ENCODE measurements at places on chromosomes 6 and 20.

GRCh38 chr6:166655713-166656229 is 28.7 kb upstream of the RPS6KA2 start:
- no peak for DNase-seq

DNA sequence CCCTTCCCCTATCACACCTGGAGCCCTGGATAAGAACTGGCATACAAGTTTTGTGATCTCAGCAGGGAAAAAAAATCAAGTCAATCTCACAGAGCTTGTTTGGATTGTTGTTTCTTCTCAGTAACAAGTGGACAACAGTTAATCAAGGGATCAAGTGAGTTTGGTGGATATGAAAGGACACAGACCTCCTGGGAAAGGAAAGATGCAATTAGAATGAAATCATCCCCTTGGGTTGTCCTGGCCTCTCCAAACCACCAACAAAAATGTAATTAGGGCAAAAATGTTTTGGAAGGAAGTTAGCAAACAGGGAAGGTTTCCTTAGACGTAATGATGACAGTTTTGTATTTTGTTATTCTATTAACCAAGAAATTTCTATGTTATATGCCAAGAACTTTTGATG is 99.1 kb upstream of the PRDM1 start:
- DNase-seq = no peak

DNA sequence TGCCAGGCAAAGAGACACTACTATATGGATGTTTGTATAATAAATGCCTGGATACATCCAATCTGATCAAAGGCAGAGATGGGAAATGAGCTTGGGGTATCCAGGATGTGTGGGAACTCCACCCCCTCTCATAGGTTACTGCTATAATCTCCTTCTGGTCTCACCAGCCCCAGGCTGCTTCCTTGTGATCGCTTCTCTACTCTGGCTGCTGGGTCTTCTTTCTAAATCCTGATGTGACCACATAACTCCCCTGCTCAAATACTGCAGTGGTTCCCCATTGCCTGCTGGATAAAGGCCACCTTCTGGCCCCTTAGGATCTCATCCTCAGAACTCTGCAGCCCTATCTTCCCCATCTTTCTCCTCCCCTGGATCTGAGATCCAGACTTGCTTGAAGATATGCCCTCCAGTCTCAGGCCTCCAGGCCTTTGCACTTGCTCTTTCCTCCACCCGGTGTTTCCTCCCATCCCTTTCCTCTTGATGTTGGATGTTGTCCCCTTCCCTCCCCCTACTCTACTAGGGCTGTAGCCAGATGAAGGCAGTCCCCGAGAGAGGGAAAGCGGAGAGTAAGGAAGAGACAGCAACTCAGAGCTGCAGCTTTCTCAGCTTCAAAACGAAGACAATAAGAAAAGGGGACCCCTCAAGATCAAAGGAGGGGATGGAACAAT is 828 bp upstream of the XKR7 start:
- peak; percentile 14 for DNase-seq

- DNase-seq = peak; percentile 92
These were observed at the start of gene ARFGEF2 for GRCh38 chr20:48921168-48921882. TSS of gene ARFGEF2 (plus strand) at chr20:48921711. CDS start at chr20:48921890, 179 bp downstream.

DNA sequence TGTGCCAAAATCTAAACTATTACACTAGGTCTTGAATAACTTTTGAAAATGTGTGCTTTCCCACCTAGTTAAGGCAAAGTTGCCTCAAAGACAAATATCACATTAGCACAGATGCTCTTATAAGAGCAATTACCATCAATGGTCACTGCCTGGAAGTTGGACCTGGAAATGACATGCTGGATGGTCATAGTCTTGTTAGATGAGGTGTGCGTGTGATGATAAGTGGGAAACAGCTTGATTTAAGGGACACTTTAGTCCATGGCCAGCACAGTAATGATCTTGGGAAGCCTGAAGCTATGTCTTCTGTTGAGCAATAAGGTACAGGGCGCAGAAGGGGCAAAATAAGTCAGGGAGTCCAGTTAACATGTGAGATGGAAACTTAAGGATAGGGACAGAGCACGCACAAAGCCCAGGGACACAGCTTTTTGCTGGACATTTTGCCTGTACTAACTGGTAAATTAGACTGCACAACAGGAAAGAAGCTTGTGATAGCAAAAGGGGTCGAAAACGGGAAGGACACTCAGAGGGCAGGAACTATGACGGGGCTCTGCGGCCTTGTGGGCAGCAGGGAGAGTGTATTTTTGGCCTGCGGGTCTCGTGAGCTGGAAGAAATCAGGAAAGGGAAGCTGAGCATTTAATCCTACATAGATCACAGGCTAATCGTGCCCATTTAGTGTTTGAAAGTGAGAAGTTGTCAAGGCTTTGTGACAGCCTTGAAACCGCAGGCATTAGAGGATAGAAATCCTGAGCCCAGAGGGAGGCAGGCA is 66.7 kb upstream of the BMP2 start:
- no peak for DNase-seq

GRCh38 chr20:55515832-55516231 is 489.5 kb downstream of the CBLN4 start:
- no peak for DNase-seq

- DNase-seq = no peak
These were observed 45.8 kb upstream of the PIM1 start for GRCh38 chr6:37123957-37124729.

DNA sequence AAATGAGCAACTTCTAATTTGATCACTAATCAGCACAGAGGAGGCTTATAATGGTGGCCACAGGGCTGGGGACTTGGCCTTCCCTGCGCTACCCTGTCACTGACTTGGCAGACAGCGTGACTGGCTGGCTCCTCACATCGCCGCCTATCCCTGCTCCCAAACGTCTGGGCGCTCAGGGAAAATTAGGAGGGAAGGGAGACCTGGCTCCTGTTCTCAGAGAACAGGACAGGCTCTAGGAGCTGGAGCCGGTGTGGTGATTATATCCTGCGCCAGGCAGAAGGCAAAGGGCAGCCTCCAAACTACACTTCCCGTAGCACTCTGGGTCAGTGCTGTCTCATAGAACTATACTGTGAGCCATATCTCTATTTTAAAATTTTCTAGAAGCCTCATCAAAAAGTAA is 53.4 kb downstream of the VEGFA start:
- DNase-seq = no peak

DNA sequence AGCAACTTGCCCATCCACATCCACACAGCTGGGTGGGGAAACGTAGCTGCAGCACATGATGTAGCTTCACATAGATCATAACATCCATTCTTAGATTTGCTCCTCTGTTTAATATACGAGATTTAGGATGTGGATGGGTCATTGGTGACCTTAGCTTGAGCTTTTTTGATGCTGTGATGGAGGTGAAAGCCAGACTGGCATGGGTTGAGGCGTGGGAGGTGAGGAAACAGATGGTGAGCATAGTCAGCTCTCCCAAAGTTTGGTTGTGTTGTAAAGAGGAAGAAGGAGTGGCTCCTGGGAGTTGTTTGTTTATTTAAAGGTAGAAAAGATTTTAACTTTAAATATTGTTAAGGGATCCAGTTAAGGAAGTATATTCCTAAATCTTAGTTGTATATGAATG is 5.3 kb downstream of the ARFGEF2 start:
- no peak for DNase-seq

DNA sequence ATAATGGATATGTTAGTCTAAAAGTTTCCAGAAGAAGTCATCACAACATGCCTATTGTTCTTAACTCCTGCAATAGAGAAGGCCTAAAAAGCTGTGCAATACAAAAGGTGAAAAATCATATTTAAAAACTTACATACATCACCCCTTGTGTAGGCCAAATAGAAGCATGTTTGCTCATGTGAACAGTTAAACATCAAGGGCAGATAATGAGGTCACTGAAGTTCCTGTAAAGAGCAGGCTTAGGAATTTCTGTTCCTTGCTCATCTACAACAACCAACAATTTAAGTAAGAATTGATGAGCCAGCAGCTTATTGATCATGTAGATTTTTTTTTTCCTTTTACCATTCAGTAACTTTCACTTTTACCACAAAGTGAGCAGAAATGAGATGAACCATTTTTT is 7.5 kb upstream of the NUP153 start:
- no peak for DNase-seq

- peak; percentile 61 for DNase-seq
These were observed at the start of gene DACT2 for GRCh38 chr6:168319279-168320111. TSS of gene DACT2 (minus strand) at chr6:168319777. CDS start at chr6:168319633, 144 bp downstream.

DNA sequence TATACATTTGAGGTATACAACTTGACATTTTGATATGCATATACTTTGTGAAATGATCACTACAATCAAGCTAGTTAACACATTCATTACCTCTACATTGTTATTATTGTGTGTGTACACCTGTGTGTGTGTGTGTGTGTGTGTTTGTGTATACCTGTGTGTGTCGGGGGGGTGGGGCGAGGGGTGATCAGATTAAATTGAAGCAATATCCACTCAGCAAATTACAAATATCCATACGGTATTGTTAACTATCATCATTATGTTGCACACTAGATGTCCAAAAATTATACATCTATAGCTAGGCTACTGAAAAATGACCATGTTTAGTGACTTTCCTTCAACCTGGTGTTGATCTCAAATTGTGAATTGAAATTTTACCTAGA is 1.8 kb downstream of the RHAG start:
- DNase-seq = no peak

DNA sequence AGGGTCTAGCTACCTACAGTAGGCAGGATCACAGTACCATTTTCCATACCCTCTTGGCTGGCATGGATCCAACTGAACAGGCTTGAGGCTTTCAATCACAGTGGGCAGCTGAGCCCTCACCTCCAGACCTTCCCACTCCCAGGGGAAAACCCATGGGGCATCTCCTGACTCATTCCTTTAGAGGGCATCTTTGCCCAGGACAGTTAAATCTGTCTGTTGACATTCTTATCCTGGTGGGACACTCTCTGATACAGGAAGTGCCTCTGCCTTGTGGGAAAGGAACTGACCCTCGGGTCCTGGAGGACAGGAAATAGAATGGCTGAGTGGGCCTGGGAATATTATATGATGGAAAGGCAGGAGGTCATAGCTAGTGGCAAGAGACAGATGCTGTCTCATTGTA is 10.2 kb upstream of the EPB41L1 start:
- no peak for DNase-seq

DNA sequence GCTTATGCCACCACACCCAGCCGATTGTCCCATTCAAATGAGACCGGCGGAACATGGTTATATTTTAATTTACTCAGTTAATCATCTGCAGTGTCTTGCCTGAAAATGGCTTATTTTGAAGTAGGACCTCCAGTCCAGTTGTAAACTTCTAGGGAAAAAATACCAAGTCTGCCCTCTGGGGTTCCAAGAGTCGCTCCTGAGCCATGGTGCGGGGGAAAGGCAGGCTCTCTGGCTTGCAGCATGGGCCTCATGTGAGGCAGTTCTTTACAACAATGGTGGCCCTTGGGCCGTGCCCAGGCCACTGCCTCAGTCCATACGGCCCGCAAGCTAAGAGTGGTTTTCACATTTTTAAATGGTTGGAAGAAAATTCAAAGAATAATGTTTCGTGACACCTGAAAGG is 62.7 kb upstream of the XRN2 start:
- no peak for DNase-seq

DNA sequence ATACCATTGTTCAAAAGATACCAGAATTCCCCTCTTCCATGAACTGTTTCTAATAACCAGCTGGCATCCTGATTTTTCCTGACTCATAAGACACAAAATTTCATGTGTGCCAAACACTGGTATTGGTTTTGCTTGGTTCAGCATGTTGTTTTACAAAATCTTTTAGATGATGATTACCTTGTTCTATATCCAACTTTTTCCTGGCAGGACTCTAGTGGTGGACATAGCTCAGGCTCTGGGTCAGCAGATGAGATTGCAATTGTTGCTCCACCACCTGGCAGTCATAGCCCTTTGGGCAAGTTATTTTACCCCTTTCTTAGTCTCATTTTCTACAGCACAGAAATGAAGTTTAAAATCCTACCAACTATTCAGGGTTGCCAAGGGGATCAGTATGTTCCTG is 6.2 kb downstream of the TRIM38 start:
- no peak for DNase-seq

GRCh38 chr6:50706575-50706974 is 6.8 kb upstream of the TFAP2D start:
- no peak for DNase-seq

DNA sequence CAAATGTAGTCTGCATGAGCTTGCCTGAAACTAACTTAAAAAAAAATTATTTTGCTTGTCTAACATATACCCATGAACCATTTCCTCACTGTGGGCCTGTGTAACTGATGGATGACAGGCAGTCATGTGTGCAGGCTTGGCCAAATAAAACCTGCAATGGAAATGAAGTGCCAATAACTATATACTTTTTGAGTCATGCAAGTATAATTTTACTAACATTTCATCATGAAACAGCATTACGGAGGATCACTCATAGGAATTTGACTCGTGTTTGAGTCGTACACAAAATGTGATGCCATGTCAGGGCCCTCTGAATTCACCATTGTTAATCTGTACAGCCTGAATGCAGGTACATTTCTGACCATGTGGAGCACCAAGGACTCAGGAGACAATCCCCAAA is 46.6 kb downstream of the HDDC2 start:
- DNase-seq = no peak

DNA sequence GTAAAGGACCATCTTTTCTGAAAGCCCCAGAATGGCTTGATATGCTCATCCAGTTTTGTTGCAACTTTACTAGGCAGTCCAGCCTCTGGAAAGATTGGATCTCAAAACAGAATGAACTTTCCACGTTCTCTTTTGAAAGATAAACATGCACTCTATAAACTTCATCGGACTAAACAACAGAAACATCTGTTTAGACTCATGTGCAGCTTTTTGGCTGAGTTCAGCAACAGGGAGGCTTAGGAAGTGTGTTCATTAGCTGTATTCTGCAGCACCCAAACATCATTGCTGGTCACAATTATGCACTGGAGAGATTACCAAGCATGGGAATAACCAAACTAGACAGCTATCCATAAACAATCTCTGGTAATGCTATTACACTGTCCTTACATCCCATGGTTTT is 180.5 kb downstream of the TENT5A start:
- no peak for DNase-seq

DNA sequence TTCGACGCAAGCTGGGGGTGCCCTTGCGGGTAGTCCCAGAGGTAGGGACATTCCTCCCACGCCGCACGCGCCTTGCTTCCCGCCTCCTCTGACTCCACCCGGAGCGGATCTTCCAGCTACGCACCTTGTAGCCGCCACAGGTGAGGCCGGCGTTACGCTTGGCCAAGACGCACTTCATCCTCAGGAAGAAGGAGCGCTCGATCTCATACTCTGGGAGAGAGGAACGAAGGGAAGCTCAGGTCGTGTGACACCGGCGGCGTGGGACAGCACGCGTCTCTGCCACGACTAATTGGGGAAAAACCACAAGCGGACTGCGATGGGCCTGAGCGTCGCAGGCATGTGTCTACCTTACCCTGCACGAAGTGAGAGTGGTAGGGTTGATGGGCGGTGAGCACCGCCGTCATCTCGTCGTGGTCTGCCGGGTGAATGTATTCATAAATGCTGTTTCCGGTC is 15.5 kb downstream of the SIM1 start:
- DNase-seq = no peak

- DNase-seq = no peak
These were observed 34.9 kb downstream of the UBE2V1 start for GRCh38 chr20:50077818-50078601.

GRCh38 chr6:133478673-133479072 is 237.5 kb downstream of the EYA4 start:
- DNase-seq = no peak

DNA sequence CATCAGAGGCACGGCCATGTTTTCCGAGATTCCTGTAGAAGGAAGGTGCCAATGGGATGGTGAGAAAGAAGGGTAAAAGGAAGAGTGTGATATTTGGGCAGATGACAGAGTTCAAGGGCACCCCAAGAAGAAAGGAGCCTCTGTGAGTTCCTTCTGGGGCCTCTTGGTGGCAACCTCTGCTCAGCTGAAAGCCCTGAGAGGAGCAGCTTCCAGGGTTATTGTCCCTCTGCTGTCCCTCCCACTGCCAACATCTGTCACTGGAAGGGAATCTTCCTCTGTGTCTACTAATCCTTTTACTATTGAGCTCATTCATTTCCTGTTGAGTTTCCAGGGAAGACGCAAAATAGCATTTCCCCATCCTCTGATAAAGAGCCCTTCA is 40.0 kb upstream of the KCNK16 start:
- DNase-seq = no peak
